ENCODE measurements at places on chromosomes 2 and 18.

GRCh38 chr2:46180189-46180588, 117.0 kb upstream of the EPAS1 start:
- no peak for DNase-seq

GRCh38 chr18:24543795-24544498, 83.5 kb downstream of the HRH4 start:
- peak; percentile 8 for DNase-seq

GRCh38 chr2:168574856-168575630, 119.0 kb downstream of the CERS6 start:
- DNase-seq, result no peak

GRCh38 chr2:119222863-119223520, 642 bp upstream of the STEAP3 start:
- DNase-seq, result no peak

DNA sequence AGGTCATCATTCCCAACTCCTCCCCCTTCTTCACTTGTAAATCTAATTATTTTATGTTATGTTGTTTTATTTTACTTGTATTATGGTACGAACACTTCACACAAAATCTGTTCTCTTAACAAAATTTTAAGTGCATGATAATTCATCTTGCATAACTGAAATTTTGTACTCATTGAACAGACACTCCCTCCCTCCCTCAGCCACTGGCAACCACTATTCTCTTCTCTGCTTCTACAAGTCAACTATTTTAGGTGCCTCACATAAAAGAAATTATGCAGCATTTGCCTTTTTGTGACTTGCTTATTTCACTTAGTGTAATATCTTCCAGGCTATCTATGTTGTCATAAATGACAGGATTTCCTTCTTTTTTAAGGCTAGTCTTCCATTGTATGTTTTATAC, 30.4 kb upstream of the OSBPL6 start:
- no peak for DNase-seq

GRCh38 chr2:223641082-223641481, 38.9 kb upstream of the SCG2 start:
- no peak for DNase-seq

GRCh38 chr2:20771299-20771698, 51.6 kb downstream of the LDAH start:
- DNase-seq, result no peak

DNA sequence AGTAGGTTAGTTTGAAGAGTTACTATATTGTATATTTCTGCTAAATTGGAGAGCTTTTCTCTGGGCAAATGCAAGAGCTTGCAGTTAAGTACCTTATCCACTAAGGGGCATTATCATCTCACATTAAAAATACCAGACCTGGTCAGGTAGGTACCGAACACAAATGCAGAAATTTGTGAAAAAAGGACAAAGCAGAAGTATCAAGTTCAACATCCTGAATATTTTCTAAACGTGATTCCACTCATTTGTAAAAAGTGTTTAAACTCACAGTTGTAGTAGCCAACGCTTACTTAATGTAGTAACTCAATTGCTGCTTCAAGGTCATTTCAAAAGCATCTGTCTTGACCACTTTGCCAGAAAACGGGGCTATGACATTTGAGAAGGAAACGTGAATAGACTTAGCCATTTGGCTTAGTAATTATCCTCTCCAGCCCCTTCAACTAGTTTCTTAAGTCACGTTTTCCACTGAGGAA, 52.1 kb downstream of the CYRIA start:
- peak; percentile 34 for DNase-seq

DNA sequence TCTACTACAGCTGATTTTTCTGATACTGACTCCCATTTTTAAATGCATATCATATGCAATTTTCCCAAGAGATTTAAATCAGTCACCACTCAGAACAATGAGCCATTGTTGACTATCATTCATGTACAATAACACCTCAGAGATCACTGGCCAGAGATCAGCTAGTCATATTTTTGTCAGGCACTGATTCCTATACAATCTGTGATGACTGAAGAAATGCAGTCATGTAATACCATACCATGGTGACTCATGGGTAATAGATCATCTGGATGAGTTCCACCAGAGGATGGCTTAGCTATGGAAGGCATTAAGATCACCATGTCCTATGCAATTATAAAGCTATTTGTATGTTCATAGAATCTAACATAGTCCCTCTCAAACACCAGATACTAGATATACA, 285.7 kb upstream of the DCC start:
- no peak for DNase-seq

DNA sequence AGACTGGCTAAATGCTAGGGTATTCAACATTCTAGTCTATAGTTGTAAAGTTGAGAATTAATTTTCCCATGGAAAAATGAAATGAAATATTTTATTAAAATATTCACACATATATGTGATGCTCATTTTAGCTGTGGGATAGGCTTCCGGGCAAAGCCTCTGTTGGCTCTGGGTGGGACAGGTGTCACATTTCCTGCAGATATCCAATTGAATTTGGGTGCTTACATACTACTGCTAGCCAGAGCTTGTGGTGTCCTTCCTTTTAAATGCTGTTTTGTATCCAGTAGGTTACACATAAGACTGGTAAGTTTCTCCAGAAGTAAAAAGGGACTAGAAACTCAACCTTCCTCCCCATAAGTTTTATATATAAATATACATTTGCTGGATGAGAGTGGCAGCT, 73.8 kb downstream of the RPRM start:
- no peak for DNase-seq

DNA sequence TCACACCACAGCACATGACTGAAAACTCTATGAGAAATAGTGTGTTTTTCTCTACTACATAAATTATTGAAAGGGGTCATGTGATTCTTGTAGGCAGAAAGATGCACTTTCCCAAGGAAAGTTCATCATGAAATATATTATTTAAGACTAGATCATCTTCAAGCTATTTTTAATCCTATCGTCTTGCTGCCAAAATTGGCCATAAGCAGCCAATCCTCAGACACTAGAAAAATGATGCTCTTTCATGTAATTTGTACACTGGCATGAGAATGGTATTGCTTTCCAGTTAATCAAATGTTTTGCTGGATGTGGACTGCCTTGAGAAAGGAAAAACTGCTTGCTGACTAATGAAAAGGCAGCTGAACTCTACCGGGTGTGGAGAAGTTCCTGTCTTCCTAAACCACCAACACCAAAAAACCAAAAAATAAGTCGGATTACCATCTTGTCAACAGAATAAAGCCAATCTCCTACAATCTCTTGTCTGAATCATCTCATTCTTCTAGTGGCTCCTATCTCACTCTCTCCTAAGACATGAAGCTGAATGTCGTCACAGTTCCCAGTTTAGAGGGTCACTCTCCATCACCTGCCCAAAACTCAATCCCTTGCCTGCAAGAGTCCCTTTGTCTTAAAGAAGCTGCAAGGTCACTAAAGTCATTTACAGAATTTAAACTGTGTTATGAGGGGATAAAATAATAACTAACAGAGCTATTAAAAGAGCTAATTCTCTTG, 5.3 kb downstream of the BCL2 start:
- no peak for DNase-seq

DNA sequence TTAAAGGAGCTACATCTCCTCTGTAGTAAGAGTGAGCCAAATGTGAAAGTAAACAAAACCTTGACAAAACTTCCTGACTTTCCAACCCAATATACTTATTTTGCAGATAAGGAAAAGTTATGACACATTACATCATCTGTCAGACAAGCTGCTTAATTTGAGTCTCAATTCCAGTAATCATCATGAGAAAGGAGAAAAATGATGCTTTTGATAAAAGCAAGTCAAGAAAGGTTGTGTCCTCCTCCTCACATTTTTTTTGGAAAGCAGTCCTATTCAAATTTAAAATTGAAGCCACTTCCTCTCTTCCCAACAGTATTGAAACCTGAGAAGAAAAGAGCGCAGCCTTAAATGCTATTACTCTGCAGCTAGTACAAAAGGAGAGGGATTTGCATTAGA, 519.6 kb downstream of the LRP1B start:
- DNase-seq, result no peak

- DNase-seq, result no peak
These were observed 213.0 kb upstream of the SETBP1 start for GRCh38 chr18:44467718-44468117.

- no peak for DNase-seq
These were observed 44.3 kb upstream of the FBXO11 start for GRCh38 chr2:47950340-47951301.

DNA sequence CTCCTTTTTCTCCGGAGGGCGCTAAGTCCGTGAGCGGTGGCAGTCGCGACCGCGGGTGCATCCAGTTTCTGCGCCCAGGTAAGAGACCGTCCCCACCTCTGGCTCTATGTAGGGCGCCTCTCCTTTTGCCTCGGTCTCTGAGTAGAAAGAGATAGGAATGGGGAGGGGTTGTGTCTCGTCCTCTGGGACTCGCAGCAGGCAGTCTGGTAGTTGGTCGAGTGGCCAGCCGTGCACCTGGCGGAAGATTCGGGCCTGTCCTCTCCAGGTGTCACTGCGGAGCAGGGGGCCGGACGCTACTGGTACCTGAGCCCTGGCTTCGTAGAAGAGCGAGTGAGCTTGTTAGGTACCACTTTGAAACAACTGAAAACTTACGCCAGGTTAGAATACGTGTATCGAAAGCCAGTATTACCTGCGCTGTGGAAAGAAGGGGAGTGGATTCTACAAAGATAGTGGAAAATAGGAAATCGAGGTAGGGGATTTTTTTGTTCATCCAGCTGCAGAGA, 403 bp downstream of the MAP2 start:
- no peak for DNase-seq

DNA sequence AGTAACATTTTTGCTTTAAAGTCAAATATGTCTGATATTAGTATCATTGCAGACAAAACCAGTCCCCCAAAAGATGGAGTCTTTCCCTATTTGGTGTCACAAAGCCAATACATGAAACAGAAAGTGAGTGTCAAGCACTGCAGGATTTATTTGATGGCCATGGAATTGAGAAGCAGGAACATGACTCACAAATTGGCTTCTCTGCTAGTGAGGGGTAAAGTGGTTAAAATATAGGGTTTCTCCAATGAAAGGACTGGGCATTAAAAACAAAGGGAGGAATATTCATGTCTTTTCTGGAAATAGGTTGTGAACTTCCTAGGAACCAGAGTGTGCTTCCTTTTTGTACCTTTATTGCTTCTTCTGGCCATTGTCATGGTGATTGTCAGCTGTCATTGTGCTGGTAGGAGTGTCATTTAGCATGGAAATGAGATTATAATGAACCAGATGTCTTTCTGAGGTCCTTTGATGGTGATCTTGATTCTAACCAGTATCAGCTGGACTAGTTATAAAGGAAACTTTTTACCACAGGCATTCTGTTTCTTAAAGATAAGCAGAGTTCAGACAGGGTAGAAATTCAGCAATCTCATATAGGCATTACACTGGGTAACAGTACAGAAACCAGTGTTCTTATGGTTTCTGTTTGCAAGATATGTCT, 4.1 kb downstream of the REG1B start:
- no peak for DNase-seq

DNA sequence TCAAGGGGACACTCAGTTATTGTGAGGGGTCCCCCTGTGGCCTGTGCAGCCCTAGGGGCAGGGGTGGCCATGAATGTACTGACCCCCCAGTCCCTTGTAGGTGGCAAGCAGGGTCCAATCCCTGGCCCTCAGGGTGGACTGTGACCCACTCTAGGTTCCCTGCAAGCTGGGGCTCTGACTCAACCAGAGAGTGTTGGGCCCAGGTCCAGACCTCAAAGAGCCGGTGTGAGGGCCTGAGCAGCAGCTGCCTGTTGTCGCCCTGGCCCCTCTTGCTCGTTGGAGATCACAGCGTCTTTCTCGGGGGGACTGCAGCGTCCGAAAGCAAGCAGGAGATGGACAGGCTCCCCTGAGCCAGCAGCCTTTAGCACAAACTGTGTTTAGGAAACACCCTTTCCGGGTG, 66.8 kb upstream of the ATG16L1 start:
- DNase-seq, result no peak

DNA sequence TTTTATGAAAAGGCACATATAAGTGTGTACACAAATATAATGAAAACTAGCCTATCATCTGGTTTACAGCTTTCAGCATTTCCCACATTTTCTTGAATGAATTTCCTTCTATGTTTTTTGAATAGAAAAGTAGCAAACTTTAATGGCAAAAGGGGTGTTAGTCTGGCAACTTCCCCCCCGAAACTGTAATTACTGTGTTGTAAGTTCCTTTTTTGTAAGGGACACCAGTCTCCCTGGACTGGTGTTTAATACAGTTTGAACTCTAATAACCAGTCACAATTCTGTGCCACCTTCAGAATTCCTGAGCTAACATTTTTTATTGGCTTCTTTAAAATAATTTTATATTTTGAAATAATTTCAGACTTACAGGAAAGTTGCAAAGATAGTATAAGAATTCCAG, 94.2 kb downstream of the ACSL3 start:
- peak; percentile 50 for DNase-seq
